ENCODE measurements at places on chromosomes 2 and 18. TPM values are rescaled to one million over a fixed set of nuclear protein-coding genes. Genes with fewer than 3 reads are reported as not detected.

DNA sequence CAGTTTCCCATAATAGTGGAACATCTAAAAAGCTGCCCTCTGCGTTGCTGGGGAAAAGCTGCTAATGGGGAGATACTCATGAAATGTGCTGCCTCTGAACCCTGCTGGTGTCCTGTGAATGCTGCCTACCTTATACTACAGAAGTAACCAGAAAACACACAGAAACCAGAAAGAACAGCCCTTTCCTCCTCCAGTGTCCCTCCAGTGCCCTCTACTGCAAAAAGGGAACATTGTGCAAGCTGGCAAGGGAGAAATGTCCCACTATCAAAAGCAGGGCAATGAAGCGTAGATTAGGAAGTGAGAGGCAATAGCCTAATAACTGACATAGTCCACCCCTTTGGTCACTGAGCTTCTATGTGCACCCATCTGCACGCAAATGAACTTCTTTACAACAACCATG is 162.7 kb upstream of the ETAA1 start:
- no peak for DNase-seq

- peak; percentile 50 for DNase-seq
These were observed 1.4 kb upstream of the HPCAL1 start for GRCh38 chr2:10300997-10301940.

GRCh38 chr2:152454371-152454770 is 119.4 kb downstream of the FMNL2 start:
- DNase-seq, result no peak

Gene HES6
- total RNA-seq, result 2.0 TPM

DNA sequence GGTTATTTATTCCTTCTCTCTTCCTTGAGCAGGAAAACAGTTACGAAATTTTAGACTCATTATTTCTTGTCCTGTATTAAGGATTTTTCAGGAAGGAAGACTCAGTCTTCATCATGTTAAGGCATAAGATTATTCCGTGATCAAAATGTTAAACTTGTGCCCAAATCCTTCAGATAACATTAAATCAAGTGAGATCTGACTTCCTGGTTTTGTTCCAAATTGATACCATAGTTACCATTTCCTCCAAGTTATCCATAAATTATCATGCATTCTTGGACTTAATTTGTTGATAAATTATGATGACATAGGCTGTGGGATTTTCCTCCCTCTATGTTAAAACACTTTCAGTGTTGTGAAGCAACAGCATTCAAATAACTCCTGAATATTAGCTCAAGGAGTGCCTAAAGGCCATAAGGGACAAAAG is 31.9 kb downstream of the EFEMP1 start:
- DNase-seq, result no peak

- no peak for DNase-seq
These were observed 19.2 kb upstream of the NMS start for GRCh38 chr2:100451092-100451491.

GRCh38 chr18:26617151-26617554 is 68.8 kb upstream of the KCTD1 start:
- DNase-seq, result no peak

GRCh38 chr18:54769526-54770464 is 58.5 kb upstream of the RAB27B start:
- DNase-seq, result no peak

Gene MCM6
- 237 TPM for total RNA-seq

DNA sequence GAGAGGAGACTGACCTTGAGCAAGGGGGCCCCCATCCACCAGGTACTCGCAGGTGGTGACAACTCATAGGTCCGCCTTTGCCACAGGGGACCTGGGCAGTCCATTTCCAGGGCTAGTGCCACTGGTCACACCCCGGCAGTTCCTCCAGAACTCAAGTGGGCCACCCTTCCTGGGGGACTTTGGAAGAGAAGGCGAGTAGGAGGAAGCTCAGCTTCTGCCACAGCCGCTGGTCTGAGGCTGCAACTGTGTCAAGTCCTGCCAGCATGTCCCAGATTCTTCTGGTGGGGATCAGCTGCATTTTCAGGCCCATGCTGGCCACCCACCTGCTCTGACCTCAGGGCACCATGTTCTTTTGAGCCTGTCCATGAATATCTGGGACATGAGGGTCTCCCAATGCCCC is 423.9 kb upstream of the MYT1L start:
- DNase-seq, result no peak

- no peak for DNase-seq
These were observed 1354.5 kb upstream of the ZEB2 start for GRCh38 chr2:145874466-145874865.

DNA sequence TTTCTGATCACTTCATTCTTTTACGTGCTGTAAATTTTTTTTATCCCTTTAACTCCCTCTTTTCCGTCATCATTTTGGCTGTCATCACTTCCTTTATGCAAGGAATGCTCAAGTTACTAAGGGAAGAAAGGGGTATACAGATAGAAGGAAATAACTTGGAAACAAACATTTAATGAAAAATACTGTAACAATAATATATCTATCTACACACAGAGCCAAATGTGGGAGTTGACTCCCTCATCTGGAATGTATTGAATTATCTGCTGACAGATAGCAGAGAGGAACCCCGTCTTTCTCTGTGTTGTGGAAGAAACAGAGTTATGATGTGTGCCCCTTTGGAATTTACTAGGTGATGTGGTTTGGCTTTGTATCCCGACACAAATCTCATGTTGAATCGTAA is 182.5 kb upstream of the NXPH2 start:
- no peak for DNase-seq

DNA sequence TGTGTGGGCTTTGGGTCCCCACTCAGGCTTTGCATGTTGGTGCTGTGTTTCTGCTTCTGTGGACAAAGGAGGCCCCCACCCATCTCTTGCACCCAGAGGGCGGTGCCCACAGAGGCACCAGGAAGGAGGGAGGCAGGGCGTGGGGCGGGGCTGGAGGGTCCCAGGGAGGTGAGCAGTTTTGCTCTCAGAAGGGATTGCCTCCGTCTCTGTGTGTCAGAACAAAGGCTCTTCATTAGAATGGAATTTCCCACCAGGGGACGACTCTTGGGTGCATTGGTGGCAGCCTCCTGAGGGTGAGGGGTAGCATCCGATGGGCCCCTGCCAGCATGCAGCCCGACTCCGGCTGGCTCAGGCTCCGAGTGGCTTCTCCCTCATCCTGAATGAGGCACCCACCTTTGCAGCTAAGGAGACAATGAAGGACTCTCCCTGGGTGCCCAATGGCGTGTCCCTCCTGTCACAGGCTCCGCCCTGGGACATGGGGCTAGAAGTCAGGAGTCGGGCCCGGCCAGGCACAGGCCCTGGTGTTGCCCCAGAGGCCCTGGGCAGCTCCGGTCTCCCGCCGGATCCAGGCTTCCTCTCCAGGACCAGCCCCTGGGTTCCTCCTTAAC is 7.0 kb upstream of the ERFE start:
- DNase-seq, result no peak

Data from activated T-cell treated with anti-CD3 and anti-CD28 coated beads, Interleukin-2, amount 50 U/mL, for 72 hours (primary cell).